ENCODE measurements at places on chromosomes 3 and 15.
A peak's percentile ranks its signal among the peaks of the same experiment; 100 is the strongest.

DNA sequence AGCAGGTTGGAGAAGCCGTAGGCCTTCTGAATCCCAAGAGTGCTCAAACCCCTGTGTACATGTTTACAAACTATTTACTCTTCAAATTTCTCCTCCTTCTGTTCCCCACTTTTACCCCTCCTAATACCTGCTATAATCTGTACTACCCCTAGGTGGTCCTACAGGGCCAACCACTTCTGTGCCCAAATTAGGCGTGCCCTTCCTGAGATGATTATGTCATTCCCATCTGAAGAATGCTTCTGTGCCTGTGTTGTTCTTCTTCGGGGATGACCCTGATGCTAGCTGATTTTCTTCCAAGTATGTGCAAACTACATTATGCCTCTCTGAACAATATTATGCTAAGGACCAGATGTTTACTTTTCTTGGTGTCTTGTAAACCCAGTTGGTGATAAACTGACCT is 20.5 kb downstream of the RBP2 start:
- DNase-seq, result no peak

GRCh38 chr3:31884251-31884650 is 96.8 kb downstream of the OSBPL10 start:
- DNase-seq, result no peak

GRCh38 chr3:131091768-131092167 is 65.1 kb downstream of the NEK11 start:
- no peak for DNase-seq

- no peak for DNase-seq
Observed at GRCh38 chr3:159760046-159760445, 228.6 kb upstream of the IL12A start.

GRCh38 chr15:76904461-76905012 is 603 bp downstream of the SCAPER start:
- DNase-seq, result peak; percentile 45

GRCh38 chr15:44289259-44289790 is 806 bp downstream of the GOLM2 start:
- no peak for DNase-seq

GRCh38 chr3:153051427-153052095 is 110.5 kb upstream of the RAP2B start:
- no peak for DNase-seq

DNA sequence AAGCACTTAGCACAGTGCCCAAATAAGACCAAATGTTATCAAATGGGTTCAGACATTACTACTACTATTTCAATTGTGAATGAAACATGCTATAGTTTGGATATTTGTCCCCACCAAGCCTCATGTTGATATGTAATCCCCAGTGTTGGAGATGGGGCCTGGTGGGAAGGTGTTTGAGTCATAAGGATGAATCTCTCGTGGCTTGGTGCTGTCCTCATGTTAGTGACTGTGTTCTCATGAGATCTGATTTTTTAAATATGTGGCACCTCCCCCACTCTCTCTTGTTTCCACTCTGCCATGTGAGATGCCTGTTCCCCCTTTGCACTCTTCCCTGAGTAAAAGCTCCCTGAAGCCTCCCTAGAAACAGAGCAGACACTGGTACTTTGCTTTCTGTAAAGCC is 148.7 kb upstream of the TGFBR2 start:
- no peak for DNase-seq

GRCh38 chr15:49741712-49742111 is 120.9 kb downstream of the DTWD1 start:
- DNase-seq, result no peak

- no peak for DNase-seq
Observed at GRCh38 chr15:96792216-96792615, 461.7 kb downstream of the NR2F2 start.

DNA sequence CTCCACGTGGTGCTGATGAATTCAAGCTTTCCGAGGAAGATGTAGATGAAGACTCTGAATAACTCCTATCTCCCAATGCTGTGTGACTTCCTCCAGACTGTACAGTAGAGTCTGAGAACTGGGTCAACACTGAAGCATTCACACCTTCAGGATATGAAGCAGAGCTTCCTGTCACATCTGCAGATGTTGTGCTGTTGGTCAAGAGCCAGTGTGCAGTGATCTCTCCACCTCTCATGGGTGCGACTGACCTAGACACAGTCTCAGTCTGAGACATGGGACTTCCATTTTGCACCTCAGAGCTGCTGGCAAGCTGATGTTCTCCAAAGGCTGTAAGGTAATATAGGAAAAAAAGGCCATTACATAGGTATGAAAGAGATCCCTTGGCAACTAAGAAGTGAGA is 36.5 kb downstream of the HEG1 start:
- no peak for DNase-seq

DNA sequence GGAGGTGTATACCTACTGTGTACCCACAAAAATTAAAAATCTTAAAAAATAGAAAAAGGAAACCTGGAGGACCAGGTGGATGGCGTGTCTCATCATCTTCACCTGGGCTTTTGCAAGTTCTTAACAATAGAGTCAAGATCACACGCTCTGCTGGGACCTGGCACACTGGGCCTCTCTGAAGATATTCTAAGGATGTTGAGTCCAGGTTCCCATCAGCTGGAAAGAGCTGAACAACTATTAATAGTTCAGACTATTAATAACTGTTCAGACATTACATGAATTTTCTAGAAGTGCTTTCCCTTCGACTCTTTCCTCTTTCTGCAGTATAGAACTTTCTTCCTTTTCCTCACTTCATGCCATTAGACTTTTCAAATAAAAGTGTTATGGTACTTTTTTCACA is 320.2 kb upstream of the IL12A start:
- DNase-seq, result no peak

DNA sequence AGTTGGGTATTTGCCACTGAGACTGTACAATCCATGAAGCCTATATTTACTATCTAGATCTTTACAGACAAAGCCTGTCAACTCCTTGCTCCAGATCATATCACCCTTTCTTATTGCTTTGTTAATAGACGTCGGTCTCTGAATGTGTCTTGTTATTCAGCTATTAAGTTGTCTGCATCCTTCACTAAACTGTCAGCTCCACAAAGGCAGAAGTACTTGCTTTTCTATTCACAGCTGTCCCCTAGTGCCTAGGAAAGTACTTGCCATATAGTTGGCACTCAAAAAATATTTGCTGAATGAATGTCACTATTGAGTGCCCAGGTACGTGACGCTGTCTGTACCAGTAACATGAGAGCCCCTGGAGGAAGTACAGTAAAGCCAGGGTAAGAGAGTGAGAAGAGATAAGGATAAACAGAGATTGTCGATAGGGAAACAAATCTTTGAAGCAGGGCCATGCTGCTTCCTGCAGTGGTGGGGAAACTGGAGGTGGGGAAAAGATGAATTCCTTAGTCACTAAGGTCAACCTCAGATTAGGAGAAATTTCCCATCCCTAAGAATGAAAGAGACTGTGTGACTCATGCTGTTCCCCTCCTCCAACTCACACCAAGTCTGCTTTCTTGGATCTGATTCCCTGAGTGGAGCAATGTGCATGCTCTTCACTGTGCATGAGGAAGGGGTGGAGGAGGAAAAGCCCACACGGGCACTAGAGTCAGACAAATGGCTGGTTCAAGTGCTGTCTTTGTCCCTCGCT is 36.3 kb downstream of the PRICKLE2 start:
- peak; percentile 43 for DNase-seq
